ENCODE measurements at places on chromosomes 7 and 10.

DNA sequence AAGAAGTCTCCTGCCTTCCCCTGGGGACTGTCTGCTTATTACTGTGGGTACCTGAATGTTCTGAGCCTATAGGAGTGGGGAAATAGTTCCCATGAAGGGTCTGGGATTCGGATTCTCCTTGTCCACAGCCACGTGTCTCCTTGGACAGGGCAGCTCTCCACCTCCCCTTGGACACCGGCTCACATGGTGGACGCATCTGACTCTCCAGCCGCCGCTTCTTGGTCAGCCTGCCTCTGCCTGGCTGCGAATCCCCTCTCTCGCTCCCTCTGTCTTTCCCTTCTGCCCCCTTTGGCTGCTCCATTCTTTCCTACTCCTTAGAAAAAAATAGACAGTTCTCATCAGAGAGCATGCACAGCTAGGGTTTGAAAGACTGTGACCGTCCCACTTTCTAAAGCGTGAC lies 46.9 kb downstream of the JAKMIP3 start:
- DNase-seq: no peak

DNA sequence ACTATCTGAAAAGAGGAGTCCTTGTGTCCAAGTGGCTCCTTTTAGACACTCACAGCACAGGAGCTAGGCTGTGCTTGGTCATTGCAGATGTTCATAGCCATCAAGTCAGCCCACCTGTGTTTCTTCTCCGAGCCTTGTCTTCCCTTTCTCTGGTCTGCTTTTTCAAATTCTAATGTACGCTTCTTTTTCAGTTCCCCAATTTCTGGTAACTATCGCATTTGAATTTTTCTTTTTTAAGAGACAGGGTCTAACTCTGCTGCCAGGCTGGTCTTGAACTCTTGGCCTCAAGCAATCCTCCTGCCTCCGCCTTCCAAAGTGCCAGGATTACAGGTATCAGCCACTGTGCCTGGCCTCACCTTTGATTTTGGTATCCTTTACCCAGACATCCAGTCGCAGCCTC lies 18.9 kb downstream of the APBB1IP start:
- DNase-seq: no peak

- no peak for DNase-seq
Observed at GRCh38 chr10:46538717-46539426, 17.6 kb downstream of the GPRIN2 start.

DNA sequence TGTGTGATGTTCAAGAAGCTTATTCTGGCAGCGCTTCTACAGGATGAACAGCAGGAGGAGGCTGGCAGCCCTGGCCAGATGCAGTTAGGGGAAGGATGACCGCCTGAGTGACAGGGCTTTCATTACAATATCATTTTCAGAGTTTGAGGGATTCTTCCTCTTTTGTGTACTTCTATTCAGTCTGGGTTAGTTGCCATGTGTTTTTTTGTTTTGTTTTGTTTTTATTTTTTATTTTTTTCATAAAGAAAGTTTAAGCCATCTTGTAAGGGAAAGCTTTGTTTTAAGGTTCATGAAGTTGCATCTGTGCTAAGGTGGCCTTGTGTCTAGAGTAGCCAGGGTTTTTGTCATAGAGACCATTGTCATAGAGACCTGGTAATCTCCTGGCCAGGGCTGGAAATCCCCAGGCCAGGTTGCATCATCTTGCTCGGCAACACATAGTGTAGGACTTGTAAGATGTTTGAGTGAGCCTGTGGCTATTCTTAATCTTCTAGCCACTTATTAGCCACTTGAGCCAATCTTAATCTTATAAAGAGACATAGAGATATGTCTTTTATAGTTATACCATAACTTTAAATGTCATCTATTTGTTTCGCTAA lies 230.5 kb upstream of the TMEM229A start:
- DNase-seq: no peak

GRCh38 chr7:93051660-93052059 lies 66.1 kb downstream of the SAMD9 start:
- DNase-seq: no peak
